ENCODE measurements at places on chromosomes 11 and 22. TPM values are rescaled to one million over a fixed set of nuclear protein-coding genes. Genes with fewer than 3 reads are reported as not detected.

- DNase-seq: no peak
- H3K27me3 ChIP-seq: no peaks in the 10 kb centered on the region
- H3K27ac ChIP-seq: no peak overlapping the region
- H3K4me1 ChIP-seq: no peaks in the 10 kb centered on the region
- no peaks in the 10 kb centered on the region for H3K36me3 ChIP-seq
- H3K4me3 ChIP-seq: no peak overlapping the region
These were observed 71.8 kb downstream of the ATG16L2 start for GRCh38 chr11:72885749-72886609.

DNA sequence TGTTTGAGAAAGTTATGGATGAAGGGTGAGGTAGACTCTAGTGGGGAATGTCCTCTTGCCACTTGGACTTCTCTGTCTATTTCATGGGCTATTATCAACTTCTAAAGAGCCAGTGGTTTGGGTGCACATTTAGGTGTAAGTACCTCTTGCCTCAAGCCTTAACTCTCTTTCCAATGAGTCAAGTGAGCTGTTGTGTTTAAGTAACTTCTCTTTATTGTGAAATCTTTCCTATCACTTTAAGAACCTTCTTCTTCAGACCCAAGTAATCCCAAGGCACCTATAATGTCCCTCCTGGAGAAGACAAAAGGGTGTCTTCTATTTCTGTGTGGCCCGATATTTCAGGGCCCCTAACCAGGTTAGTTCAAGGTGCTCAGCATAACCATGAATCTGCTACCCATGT, 90.5 kb upstream of the VPREB1 start:
- no peaks in the 10 kb centered on the region for H3K36me3 ChIP-seq
- H3K4me3 ChIP-seq: no peak overlapping the region
- DNase-seq: no peak
- no peak overlapping the region for H3K27ac ChIP-seq
- no peaks in the 10 kb centered on the region for H3K4me1 ChIP-seq
- no peaks in the 10 kb centered on the region for H3K27me3 ChIP-seq

DNA sequence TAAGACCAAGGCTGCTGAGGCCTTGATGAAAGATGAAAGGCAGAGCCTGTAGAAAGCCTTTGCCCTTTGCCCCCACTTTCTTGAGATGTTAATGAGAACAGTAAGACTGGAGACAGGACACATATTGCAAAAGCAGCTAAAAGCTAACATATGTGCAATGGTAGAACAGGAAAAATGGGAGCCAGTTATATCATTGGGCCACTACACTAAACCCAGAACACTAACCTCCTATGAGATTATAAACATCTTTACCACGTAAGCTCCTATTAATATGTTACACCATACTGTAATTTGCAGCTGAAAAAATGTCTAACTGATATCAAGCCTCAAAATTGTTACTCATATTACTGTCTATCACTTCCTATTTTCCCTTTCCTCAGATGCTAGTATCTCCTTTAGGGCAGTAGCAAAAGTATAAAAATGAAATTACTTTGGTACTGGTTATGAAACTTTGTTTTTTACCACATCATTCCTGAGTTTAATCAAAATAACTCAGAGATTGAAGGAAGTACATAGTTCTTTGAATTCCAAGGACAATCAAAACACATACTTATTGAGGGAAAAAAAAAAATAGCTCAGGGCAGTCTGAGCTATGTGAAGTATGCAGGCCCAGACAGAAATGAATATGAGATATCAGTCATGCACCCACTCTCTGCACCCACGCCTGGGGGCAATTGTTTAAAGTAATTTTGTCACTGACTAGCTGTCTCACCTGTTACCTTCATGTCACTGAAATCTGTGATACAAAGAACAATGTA, 9.1 kb downstream of the HPS5 start:
- H3K27ac ChIP-seq: peak overlapping the region; percentile 62
- H3K4me1 ChIP-seq: peaks cover 15% of the 10 kb centered on the region
- no peak for DNase-seq

GRCh38 chr22:16783930-16784354, 41.3 kb downstream of the XKR3 start:
- no peak overlapping the region for H3K4me3 ChIP-seq
- no peak overlapping the region for H3K27ac ChIP-seq
- H3K27me3 ChIP-seq: no peaks in the 10 kb centered on the region
- H3K4me1 ChIP-seq: no peaks in the 10 kb centered on the region
- no peaks in the 10 kb centered on the region for H3K36me3 ChIP-seq

DNA sequence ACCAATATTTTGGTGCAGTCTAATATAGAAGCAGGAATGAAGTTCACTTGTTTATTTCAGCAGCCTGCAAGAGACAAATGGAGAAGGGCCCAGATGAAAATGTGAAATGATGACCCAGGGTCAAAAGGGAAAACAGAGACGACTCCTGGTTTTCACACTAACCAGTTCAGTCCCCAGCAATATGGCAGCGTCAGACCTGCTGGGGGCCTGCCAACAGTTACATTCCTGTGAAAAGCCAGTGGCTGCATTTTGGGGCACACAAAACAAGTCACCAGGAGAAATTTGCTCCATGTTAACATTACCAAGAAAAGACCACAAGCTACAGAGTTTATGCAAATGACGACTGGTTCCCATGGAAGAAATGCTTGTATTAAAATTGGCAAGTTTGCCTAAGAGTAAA, 80.2 kb downstream of the CCDC34 start:
- no peaks in the 10 kb centered on the region for H3K36me3 ChIP-seq
- no peak overlapping the region for H3K4me3 ChIP-seq
- H3K27ac ChIP-seq: no peak overlapping the region
- DNase-seq: no peak

GRCh38 chr11:46724088-46724487, 5.1 kb downstream of the F2 start:
- H3K27me3 ChIP-seq: no peaks in the 10 kb centered on the region
- no peak for DNase-seq
- no peak overlapping the region for H3K4me3 ChIP-seq
- no peaks in the 10 kb centered on the region for H3K36me3 ChIP-seq
- H3K27ac ChIP-seq: no peak overlapping the region

- H3K4me1 ChIP-seq: no peaks in the 10 kb centered on the region
- no peak overlapping the region for H3K4me3 ChIP-seq
- H3K27me3 ChIP-seq: no peaks in the 10 kb centered on the region
- DNase-seq: no peak
These were observed 253.9 kb downstream of the LARGE1 start for GRCh38 chr22:33666279-33666960.

DNA sequence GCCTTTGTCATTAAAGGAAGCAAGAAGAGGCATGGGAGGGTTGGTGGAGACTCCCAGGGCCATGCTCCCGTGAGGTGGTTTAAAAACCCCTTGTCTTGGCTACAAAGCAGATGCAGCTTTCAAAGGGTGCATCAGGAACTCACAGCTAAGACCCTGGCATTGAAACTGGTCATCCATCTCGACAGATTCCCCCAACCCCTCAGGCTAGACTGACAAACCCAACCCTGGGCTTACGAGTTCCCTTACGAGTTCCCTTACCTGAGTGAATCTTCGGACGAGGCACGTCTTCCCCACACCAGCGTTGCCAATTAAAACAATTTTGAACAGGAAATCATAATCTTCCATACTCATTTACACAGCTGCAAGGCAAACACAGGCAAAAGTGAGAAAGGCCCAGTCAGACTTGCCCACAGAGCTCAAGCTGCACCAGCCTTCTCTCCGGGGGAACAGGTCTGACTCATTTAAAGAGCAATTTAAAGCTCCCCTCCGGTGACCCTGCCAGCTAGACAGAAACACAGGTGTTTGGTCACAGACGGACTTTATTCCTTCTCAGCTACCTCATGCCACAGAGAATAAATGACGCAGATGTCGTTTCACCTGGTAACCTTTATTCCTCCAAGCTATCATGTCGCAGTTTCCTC, 74.6 kb downstream of the RAB30 start:
- H3K4me1 ChIP-seq: peaks cover 21% of the 10 kb centered on the region
- H3K27ac ChIP-seq: peak overlapping the region; percentile 41
- no peak overlapping the region for H3K4me3 ChIP-seq
- DNase-seq: no peak
- no peaks in the 10 kb centered on the region for H3K27me3 ChIP-seq

DNA sequence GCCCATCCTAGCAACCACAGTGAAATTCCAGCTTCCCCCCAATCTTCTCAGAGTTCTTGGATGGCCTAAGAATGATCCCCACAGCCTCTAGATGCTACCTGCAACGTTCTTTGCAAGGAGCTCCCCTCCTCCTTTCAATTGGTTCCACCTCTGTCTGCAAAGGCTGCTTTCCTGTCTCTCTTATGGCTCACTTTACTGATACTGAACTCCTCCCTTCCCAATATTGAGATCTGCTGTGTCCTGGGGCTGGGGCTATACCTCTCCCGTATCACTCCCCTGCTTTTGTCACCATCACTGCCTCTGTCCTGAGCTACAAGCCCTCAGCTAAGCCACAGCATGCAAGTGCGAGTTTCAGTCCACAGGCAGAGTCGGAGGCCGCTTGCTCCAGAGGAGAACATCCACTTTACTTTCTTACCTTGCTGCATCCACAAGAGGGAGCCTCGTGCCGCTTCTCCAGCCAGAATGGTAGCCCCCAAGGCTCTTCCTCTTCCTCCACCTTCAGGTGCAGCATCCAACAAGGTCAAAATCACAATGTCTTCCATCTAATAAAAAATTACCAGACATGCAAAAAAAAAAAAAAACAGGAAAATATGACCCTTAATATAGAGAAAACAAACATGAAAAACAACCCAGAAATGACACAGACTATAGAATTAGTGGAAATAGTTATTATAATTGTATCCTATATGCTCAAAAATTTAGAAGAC, 48.6 kb upstream of the TMEM45B start:
- no peak overlapping the region for H3K4me3 ChIP-seq
- no peaks in the 10 kb centered on the region for H3K36me3 ChIP-seq
- DNase-seq: no peak
- H3K27ac ChIP-seq: no peak overlapping the region
- peaks cover 3% of the 10 kb centered on the region for H3K4me1 ChIP-seq

GRCh38 chr11:116400081-116400480, 372.7 kb downstream of the BUD13 start:
- H3K4me1 ChIP-seq: no peaks in the 10 kb centered on the region
- no peaks in the 10 kb centered on the region for H3K27me3 ChIP-seq
- H3K36me3 ChIP-seq: no peaks in the 10 kb centered on the region
- H3K27ac ChIP-seq: no peak overlapping the region
- H3K4me3 ChIP-seq: no peak overlapping the region
- DNase-seq: no peak

- no peak overlapping the region for H3K4me3 ChIP-seq
- H3K27me3 ChIP-seq: no peaks in the 10 kb centered on the region
- DNase-seq: no peak
These were observed 36.0 kb downstream of the PARVA start for GRCh38 chr11:12413141-12414052.

DNA sequence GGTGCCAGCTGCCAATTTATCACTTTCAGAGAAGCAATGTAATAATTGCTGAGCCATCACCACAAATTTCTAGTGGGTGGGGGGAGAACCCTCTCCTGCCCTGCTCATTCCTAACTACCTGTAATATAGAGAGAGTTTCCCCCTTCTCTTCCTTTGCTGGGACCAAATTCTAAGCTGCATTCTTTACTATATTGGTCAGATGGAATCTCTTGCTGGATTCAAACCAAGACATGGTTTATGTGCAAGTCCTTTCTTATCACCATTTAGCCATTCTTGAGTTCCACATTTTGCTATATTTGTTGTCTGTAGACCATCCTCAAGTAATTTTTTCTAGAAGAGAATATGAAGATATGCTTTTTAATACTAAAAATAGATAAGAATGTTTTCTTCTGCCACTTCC, 452.1 kb downstream of the MN1 start:
- peaks cover 21% of the 10 kb centered on the region for H3K27me3 ChIP-seq
- H3K27ac ChIP-seq: no peak overlapping the region
- H3K4me3 ChIP-seq: no peak overlapping the region

DNA sequence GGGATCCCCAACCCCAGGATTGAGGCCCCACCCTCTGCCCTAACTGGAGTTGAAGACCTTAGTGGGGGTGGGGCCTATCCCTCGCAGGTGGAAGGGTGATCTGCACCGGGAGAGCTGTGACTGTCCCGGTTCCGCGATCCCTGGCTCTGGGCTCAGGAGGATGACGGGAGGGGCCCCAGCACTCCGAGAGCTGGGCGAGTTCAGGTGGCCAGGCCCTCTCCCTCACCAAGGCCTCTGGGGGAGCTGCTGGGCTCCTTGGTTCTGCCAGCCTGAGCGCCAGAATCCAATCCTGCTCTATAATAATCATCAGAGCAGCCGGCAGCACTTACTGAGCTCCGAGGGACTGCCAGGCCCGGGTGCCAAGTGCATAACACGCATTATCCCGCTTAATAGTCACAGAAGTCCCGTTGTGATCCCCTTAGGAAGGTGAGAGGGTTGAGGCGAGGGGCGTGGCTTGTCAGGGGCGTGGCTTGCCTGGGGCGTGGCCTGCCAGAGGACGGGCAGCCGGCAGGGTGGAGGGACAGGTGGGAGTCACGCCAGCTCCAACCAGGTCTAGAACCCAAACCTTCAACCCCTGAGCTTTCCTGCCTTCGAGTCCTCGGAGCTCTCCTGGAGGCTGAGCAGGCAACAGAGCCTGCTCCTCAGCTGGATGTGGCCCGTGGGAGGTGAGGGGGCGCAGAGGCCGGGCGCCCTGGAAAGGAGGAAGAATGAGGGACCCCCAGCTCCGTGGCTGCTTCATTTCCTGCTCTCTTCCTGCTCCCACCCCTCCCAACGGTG, 7.3 kb upstream of the SYT7 start:
- peak overlapping the region; percentile 75 for H3K4me3 ChIP-seq
- peak overlapping the region; percentile 73 for H3K27ac ChIP-seq
- no peak for DNase-seq
- no peaks in the 10 kb centered on the region for H3K27me3 ChIP-seq
- H3K36me3 ChIP-seq: no peaks in the 10 kb centered on the region

GRCh38 chr11:133742353-133742752, 103.0 kb downstream of the SPATA19 start:
- no peaks in the 10 kb centered on the region for H3K4me1 ChIP-seq
- H3K36me3 ChIP-seq: no peaks in the 10 kb centered on the region
- no peak overlapping the region for H3K4me3 ChIP-seq
- no peaks in the 10 kb centered on the region for H3K27me3 ChIP-seq

- H3K27me3 ChIP-seq: no peaks in the 10 kb centered on the region
- H3K36me3 ChIP-seq: peaks cover 12% of the 10 kb centered on the region
- no peak for DNase-seq
These were observed 93.0 kb upstream of the BID start for GRCh38 chr22:17867160-17867785.

- H3K27me3 ChIP-seq: no peaks in the 10 kb centered on the region
- no peak for DNase-seq
- no peaks in the 10 kb centered on the region for H3K36me3 ChIP-seq
- H3K27ac ChIP-seq: no peak overlapping the region
These were observed 8.3 kb upstream of the SIDT2 start for GRCh38 chr11:117170210-117170609.

FUT4 gene
- 6.1 TPM for total RNA-seq

DLG2 gene
- total RNA-seq: 12.0 TPM

CELSR1 gene
- total RNA-seq: 38.7 TPM

KCNQ1 gene
- total RNA-seq: 0.79 TPM

FGF4 gene
- total RNA-seq: not detected

GAL3ST3 gene
- total RNA-seq: not detected

PKDREJ gene
- not detected for total RNA-seq

TEX54 gene
- not detected for total RNA-seq

NPAT gene
- total RNA-seq: 8.2 TPM

Data from esophagus squamous epithelium (tissue), 5 donors.